ENCODE measurements at places on chromosomes 7 and 10.

GRCh38 chr10:23433701-23434100 lies 5.2 kb upstream of the OTUD1 start:
- DNase-seq: no peak

GRCh38 chr7:89927762-89928161 lies 226.5 kb upstream of the STEAP1 start:
- no peak for DNase-seq

DNA sequence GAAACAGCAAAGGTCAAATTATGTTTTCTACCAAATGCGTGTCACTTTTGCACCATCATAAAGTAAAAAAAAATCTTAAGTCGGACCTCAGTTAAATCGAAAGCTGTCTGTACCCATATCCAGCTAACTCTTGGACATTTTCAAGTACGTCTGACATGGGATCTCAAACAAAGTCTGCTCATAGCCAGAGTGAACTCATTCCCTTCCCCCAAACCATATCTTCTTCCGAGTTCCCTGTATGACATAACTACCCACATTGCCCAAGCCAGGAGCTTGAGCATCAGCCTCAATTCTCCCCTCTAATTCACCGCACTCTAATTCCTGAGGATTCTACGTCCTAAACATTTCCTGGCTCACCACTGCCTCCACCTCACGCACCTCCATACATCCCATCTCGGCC lies 44.8 kb upstream of the TARP start:
- DNase-seq: no peak

- DNase-seq: no peak
These were observed 117.2 kb downstream of the ACTR3B start for GRCh38 chr7:152876749-152877148.

DNA sequence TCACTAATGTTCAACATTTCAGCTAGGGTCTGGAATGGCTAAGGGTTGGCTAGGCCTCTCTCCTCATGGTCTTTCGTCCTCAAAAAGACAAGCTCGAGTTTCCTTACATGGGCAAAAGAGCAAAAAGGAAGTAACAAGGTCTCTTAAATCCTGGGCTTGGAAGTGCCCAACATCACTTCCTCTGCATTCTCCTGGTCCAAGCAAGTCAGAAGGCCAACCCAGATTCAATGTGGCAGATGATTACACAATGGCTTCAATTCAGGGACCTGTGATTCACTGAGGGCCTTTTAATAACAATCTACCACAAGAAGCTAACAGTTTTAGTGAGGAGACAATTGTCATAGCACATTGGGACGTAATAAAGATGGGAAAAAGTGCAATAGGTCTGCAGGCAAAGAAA lies 4.4 kb upstream of the NUP205 start:
- DNase-seq: no peak

DNA sequence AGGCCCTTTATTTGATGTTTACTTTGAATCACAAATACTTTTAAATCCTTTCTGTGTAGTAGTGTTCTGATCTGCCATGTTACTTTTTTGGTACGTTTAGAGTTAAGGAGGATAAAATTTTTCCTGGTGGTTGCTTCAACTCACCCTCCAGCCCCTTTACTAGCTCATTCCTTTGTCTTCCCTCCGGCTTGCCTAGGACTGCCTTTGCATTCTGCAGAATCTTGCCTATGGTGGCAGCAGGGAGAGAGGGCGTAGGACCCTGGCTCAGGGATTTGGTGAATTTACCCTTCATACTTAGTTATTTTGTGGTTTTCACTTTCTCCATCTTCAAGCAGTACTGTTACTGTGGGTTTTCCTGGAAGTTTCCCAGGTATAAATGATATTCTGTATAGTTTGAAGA lies 833.5 kb downstream of the XPNPEP1 start:
- DNase-seq: no peak

DNA sequence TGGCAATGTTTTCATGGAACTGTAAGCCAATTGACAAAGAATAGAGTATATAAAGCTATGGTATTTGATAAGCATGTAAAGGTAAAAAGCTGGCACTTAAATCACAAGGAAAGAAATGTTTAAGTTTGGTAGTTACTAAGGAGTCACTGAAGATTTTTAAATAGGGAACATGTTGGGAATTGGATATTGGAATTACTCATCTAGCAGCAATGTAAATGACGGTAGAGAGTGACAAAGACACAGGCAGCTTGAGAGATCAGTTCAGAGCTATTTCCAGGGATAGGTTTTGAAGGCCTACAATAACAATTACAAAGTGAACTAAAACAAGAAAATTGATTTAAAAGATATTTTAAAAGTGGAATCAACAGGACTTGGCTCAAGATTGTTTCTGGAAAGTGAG lies 36.8 kb downstream of the SP8 start:
- DNase-seq: no peak

DNA sequence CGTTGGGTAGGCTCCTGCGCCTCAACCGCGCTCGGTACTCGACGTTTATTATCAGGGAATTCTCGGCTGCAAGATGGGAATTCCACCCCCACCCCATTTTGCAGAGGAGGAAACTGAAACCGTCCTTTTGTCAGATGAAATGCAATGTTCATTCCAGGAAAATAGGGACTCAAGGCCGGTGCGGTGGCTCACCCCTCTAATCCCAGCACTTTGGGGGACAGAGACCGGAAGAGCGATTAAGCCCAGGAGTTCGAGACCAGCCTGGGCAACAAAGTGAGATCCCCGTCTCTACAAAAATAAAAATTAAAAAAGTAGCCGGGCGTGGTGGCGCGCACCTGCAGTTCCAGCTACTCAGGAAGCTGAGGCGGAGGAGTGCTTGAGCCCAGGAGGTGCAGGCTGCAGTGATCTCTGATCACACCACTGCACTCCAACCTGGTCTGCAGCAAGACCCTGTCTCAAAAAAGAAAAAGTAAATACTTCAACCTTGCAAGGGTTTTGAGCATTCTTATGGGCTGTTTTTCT lies 720 bp upstream of the RFC2 start:
- no peak for DNase-seq

DNA sequence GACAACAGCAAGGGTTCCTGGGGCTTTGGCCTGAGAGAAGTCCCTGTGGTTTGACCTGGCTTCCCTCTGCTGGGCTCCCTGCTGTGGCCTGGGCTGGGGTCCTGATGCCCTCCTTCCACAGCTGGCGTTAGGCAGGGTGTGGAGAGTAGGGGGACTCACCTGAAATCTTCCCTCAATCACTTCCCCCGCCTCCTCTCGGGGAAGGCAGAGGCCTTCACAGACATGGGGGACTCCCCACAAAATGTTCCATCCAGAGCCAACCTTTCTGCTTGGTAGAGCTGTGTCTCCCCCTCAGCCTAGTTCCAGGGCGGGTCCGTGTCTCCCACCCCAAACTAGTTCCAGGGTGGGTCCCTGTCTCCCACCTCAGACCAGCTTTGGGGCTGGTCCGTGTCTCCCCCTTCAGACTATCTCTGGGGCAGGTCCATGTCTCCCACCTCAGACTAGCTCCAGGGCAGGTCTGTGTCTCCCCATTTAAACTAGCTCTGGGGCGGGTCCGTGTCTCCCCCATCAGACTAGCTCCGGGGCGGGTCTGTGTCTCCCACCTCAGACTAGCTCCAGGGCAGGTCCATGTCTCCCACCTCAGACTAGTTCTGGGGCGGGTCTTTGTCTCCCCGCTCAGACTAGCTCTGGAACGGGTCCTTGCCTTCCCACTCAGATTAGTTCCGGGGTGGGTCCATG lies 2.2 kb downstream of the PVRIG start:
- DNase-seq: no peak

DNA sequence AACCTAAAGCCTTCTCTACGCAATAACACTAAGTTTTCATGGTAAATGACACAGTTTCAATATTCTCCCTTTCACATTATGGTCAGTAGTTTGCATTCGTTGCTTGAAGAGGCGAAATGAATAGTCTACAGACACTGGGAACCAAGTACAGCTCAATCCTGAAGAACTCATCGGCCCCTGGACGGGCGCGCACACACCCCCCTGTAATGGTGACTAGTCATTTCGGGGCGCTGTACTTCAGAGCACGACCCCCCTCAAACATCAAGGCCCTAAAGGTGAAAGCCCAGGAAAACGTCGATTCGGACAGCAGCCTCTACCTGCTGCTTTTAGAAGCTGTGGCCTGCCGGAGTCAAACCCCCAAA lies 1.0 kb downstream of the NT5C2 start:
- DNase-seq: no peak
